Vagina (tissue), 2 donors: ENCODE measurements at places on chromosomes 16 and 17.

DNA sequence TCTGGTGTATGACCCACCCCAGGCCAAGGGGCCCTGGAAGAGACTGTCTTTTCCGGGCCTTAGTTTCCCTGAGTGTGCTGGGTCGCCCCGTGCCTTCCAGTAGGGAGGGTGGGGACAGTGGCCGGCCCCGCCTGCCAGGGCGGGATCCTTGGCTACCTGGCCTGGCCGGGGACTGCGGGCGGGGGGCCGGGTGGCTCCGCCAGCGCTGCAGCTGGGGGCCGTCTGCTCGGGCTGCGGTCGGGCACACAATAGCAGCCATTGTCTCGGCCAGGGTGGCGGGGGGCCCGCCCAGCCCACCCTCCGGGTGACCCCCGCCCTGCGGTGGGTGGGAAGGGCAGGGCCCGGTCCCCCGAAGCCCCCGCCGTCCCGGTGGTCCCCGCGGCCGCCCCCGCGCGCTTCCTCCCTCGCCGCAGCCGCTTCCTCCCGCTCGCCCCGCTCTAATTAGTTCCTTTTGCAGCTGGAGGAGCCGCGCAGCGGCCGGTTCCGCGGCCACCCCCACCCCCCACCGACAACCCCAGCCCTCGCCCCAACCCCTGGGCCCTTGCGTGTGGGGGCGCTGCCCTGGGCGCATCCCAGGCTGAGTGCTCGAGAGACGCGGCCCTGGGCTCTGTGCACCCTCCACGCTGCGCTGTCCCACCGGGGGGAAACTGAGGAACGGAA, 11.6 kb downstream of the GLIS2 start:
- DNase-seq, result no peak

DNA sequence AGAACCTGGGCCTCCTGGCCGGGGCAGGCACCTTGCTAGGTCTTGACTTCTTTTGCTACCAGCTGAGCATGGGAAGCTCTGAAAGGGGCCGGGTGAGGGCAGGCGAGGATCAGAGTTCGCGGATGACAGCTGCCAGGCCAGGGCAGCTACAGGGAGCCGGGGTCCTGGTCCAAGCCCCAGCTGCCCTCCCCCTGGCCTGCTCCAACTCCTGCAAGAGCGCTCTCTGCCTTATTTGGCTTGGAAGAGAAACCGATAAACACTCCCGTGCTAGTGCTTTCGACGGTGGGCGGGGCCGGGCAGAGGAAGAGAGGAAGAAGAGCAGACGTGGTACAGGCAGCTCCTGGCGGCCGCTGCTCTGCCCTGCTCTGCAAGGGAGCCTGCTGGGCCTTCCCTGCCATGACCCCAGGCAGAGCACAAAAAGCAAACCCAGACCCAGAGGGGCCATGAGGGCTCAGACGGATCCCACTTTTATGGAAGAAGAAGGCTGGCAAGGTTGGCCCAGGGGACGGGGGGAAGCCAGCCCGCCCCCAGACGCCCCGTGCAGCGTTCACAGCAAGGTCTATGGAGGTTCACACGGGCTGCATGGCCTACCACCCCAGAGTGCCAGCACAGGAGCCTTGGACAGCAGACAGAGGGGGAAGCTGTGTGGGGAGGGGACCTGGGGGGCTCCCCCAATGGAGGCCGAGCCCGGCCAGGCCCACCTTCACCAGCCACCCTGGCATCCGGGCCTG, 25.6 kb downstream of the PIEZO1 start:
- no peak for DNase-seq

DNA sequence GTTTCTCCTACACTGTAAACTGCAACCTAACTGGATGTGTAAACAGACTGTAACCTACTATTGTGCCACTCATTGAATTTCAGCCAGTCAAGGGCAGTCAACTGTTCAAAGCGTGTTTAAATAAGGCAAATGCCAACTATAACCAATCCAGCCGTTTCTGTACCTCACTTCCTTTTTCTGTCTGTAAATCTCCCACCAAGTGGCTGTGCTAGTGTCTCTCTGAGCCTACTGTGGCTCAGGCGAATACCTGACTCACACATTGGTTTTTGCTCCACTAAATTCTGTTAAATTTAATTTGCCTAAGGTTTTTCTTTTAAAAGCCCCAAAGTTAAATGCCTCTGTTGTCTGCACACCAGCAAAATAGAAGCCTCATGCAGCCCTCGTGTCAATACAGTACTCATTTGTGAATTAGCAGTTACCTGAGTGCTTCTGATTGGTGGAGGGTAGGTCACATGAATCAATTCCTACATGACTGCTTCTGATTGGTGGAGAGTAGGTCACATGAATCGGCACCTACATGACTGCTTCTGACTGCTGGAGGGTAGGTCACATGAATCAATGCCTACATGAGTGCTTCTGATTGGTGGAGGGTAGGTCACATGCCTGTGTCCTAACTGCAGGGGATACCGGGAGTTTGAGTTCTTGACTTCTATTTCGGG, 31.1 kb upstream of the CCR7 start:
- DNase-seq, result no peak

GRCh38 chr16:56270828-56271227, 79.5 kb downstream of the GNAO1 start:
- DNase-seq, result no peak

DNA sequence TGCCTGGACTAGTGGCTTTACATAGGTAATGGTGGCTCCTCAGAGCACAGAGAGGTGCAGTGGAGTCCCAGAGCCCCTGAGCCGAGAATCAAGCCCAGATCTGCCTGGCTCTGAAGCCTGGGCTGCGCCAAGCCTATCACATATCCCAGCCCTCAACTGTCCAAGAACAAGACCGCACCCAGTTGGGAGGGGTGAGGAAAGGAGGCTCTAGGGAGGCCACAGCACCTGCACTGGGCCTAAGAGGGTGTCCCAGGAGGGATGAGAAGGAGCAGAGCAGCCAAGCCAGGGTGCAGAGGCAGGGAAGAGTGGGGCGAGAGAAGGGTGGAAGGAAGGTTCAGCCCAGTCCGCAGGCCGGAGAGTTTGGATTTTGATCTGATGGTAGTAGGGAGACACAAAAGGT, 941 bp upstream of the RNF112 start:
- no peak for DNase-seq
